ENCODE measurements at places on chromosomes 13 and 19. TPM values are rescaled to one million over a fixed set of nuclear protein-coding genes. Genes with fewer than 3 reads are reported as not detected.

DNA sequence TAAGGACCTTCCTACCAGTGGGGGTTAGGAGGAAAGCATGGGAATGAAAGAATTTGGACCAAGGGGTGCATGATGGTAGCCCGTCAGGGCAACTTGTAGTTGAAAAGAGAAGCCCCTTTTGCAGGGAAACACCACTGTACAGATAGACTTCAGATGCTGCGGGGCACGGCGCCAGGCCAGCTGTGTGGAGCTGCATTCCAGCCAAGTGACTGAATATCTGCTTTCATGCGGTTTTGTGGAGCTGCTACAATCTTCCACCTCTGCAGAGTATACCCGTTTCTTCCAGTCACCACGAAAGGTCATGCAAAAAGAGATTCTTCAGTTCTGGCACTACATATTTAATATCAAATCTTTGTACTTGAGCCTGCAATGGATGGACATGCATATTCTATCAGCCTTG lies 104.7 kb downstream of the RGCC start:
- peak; percentile 56 for DNase-seq

- DNase-seq = no peak
Observed at GRCh38 chr19:50505856-50506611, 5.0 kb downstream of the JOSD2 start.

DNA sequence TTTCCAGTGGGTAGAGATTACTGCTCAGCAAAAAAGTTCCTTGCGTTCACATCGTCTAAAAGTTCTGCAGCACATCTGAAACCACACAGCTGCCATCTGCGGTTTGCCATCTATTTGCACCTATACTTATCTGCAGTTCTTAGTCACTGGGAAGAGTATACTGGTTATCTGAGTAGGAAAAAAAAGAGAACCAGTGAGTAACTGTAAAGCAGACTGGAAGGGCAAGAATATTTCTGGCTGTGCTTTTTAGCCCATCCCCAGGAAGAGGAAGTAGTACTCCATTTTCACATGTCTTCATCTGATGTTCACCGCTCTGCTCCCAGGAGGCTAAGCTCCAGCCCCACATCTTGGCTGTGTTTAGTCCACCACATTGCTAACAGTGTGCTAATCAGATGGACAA lies 35.6 kb downstream of the EFNB2 start:
- no peak for DNase-seq

DNA sequence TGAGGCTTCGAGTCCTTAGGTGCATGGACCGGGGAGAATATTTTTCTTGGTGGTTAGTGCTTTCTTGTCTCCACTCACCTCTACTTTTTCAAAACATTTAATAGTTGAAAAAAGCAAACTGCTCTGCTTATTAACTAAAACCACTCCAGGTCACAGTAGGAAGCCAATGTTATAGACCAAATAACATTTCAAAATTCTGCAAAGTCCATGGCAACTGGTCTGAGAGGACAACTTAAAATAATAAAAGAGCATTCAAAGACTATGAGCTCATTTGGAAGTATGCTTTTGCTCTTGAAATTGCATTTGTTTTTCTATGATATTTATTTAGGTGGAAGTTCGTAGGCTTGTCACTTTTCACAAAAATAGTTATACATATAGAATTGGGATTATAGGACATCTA lies 483.0 kb downstream of the DCT start:
- DNase-seq = no peak

The NUFIP1 gene
- total RNA-seq = 3.9 TPM

The ETV2 gene
- 2.0 TPM for total RNA-seq

DNA sequence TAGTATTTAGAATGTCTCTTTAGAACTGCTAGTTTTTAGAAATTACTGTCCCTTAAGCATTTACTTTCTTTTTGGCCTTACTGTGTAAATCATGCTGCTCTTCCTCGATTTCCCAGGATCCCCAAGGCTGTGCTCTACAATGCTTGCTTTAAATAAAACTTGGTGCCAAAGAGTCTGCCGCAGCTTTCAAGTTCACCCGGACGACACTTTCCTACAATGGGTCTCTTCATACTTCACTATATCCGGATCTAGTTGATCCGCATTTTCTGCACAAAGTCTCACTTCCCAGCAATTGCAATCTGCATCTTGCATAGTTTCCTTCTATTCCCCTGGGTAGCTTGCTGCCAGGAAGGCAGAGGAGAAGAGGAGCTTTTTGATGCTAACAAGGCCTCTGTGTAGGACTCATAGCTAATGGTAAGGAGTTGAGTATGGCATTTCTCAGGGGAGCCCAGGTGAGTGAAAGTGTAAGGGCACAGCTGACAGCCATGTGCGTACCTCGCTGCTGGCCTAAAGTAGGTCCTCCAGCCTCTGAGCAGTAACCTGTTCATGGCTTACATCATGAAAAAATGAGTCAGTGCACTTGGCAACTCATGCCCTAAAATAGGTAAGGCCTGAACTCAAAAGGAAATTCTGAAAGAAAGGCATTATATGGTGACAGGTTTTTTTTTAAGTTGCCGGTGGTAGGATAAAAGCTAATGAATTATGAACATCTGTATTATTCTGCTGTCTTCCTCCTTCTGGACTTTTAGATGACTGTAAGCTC lies 101.6 kb downstream of the ENOX1 start:
- no peak for DNase-seq

GRCh38 chr13:86445206-86445605 lies 646.0 kb upstream of the SLITRK6 start:
- DNase-seq = no peak

DNA sequence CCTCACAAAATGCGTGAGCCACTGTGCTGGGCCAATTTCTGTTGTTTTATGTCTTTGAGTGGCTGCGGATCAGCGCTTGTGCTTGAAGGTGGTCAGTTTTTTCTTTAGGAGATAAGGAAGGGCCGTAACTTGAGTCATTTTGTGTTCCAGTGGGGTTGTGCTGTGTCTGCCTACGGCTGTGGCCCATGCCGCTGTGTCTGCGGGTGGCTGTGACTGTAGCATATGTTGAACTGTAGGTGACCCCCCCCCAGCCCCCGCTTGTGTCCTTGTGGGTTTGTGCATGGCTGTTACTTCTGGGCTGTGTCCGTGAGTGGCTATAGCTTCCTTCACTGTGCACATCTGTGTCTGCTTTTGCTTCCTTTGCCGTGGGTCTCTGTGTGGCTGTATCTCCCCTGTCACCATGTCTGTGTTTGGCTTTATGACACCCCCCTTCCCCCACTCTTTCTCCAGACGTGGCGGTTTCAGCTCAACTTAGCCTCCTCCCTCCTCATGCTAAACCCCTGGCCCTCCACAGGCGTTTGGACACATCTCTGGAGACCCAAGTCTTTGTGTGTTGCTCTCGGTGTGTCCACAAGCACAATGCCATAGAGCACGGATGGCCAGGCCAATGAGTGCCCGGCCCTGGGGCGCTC lies 675 bp downstream of the PPP1R14A start:
- DNase-seq = peak; percentile 37

- no peak for DNase-seq
Observed at GRCh38 chr13:24167666-24168391, 7.3 kb downstream of the SPATA13 start.

GRCh38 chr19:34259367-34260095 lies 5.2 kb downstream of the GARRE1 start:
- DNase-seq = peak; percentile 39

The ZFP14 gene
- 7.5 TPM for total RNA-seq

DNA sequence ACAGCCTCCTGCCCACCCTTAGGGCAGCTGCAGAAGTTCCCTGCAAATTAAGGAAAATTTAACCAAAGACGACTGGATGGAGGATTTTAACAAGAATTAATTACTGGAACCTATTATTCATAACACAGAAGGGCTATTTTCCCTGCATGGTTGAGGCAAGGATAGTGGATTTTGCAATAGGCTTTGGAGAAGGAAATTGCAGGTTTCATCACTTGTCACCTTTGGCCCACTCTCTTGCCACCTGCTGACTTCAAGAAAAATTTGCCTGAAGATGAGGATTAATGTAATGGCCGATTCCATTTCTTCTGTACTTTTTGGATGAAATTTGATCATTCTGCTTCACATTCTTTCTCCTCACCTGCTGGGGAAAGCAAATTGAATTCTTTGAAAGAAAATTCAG lies 261.7 kb downstream of the FGF9 start:
- no peak for DNase-seq

DNA sequence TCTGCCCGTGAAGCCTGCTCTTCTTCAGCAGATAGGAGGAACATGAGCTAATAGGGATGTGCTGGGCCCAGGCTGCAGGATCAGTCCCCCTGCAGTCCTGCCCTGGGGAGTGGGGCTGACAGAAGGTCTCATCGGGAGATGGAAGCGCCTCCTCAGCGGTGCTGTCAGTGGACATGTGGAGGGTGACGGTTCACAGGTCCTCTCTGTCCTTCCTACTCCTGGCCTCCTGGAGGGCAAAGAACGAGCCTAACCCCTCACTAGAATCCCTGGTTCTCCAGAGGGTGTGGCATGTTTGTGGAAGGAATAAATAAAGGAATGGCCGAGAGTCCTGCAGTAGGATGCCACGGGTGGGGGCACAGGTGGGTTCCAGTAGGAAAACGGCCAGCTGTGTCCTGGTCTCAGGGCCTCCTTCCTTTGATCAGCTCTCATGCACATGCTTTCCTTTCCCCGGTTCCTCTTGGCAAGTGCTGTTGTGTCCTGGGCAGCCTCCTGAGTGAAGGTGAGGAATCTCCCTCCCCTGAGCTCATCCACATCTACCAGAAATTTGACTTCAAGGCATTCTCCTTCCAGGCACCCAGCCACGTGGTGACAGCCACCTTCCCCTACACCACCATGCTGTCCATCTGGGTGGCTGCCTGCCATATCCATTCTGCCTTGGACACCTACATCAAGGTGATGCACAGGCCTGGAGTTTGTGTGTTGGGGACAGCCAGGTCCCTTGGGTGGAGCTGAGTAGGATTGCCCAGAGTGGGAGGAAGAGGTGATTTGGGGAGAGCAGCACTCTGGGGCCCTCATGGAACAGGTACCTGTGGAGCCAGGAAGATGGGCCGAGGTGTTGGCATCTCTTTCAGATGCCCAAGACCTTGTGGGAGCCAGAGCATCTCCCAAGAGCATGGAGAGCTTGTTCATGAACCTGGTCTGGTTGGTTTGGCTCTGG lies 28.6 kb upstream of the ZNF492 start:
- DNase-seq = no peak

- DNase-seq = no peak
Observed at GRCh38 chr13:86426437-86426836, 627.2 kb upstream of the SLITRK6 start.

GRCh38 chr19:35087393-35087792 lies 28.2 kb upstream of the FXYD3 start:
- no peak for DNase-seq

GRCh38 chr13:50236898-50237318 lies 221.7 kb downstream of the KCNRG start:
- DNase-seq = no peak

- DNase-seq = no peak
Observed at GRCh38 chr13:88294368-88294767, 623.2 kb downstream of the SLITRK5 start.

DNA sequence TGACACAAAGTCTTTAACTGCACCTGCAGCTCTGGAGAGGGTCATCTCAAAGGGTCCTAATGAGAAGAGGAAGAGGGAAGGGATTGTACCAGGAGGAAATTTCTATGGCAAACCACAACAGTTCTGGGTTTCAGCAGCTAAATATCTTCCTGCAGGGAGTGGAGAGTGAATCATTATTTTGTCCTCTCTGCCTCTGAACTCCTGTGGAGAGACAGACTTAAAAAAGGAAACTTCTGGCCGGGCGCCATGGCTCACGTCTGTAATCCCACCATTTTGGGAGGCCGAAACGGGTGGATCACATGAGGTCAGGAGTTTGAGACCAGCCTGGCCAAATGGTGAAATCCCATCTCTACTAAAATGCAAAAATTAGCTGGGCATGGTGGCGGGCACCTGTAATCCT lies 16.9 kb upstream of the C1QTNF9 start:
- no peak for DNase-seq

- peak; percentile 34 for DNase-seq
Observed at GRCh38 chr19:39128516-39129079, 3.0 kb downstream of the PAK4 start.

The CDADC1 gene
- total RNA-seq = 7.9 TPM

Data from mucosa of descending colon (tissue), 3 donors.